Heart left ventricle (tissue), 16 donors: ENCODE measurements at places on chromosomes 13 and 19. TPM values are rescaled to one million over a fixed set of nuclear protein-coding genes. Genes with fewer than 3 reads are reported as not detected.

The OSCAR gene
- 0.37 TPM for total RNA-seq

DNA sequence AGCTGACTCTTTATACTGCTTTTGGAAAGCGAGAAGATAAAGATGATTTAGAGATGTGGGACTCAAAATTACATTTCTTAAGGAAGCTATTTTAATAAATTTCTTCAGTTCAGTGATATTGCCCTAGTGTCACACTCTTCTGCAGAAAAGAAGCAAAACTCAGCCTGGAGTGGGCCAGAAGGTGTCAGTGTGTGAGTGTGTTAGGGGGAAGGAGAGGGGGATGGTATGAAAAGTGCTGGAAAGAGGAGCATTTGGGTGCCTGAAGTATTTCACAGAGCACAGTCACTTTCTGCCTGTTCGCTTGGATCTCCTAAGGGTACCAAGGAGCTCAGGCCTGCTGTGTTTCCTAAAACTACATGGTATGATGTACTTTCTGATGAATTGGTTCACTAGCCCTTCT, 84.5 kb upstream of the FRY start:
- DNase-seq = no peak

The SSC5D gene
- 6.2 TPM for total RNA-seq

DNA sequence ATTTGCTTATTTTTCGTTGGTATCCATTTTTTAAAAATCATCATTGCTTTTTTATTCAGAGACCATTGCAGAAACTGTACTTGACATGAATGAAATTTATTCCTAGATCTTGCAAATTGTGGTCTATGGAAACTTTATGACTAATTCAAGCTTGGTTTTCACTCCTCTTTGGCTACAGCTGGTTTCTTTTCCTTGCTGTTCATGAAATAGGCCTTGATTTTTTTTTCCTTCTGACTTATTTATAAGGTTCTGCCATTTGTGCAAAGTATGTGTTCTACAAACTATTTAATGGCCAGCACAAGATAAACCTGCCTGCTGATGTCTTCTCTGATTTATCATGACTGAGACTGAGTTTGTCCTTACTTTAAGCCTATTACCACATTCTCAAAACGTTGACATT, 764.0 kb upstream of the SLITRK5 start:
- no peak for DNase-seq

- DNase-seq = peak; percentile 88
Observed at GRCh38 chr19:6273701-6274601, 5.8 kb downstream of the MLLT1 start.
